Skeletal muscle tissue (tissue), 5 donors: ENCODE measurements at places on chromosomes 3 and 15. TPM values are rescaled to one million over a fixed set of nuclear protein-coding genes. Genes with fewer than 3 reads are reported as not detected.

Gene ANAPC13
- 38.6 TPM for total RNA-seq

Gene SQOR
- total RNA-seq = 11.5 TPM

Gene KIF15
- 6.3 TPM for total RNA-seq

Gene DOCK3
- total RNA-seq = 0.52 TPM

Gene MYL3
- 53.2 TPM for total RNA-seq

Gene RPLP1
- total RNA-seq = 119 TPM

Gene SNTN
- total RNA-seq = not detected

Gene ADAMTSL3
- 43.3 TPM for total RNA-seq

Gene GRIP2
- 8.9 TPM for total RNA-seq

Gene GOLGA6L7
- not detected for total RNA-seq

Gene GALNT15
- 3.7 TPM for total RNA-seq

Gene MME
- total RNA-seq = 12.5 TPM

Gene ZBBX
- not detected for total RNA-seq

Gene MED12L
- total RNA-seq = 8.9 TPM

Gene DNASE1L3
- 1.0 TPM for total RNA-seq

Gene TERC
- total RNA-seq = 104 TPM

Gene IL12A
- 0.52 TPM for total RNA-seq

Gene SCG5
- total RNA-seq = 8.4 TPM

Gene STRA6
- total RNA-seq = 1.0 TPM

Gene BFSP2
- 2.1 TPM for total RNA-seq

Gene SEC22A
- 54.8 TPM for total RNA-seq

Gene GJD2
- total RNA-seq = not detected

Gene VGLL3
- 17.7 TPM for total RNA-seq

Gene ROBO2
- 8.9 TPM for total RNA-seq

Gene HESX1
- not detected for total RNA-seq

Gene SLC2A2
- not detected for total RNA-seq

Gene TICRR
- total RNA-seq = 1.6 TPM

Gene TNFAIP8L3
- total RNA-seq = 2.1 TPM

Gene NMNAT3
- total RNA-seq = 4.2 TPM

Gene TMEM39A
- total RNA-seq = 45.9 TPM

Gene CCDC9B
- 2.1 TPM for total RNA-seq

Gene IL5RA
- total RNA-seq = not detected
